ENCODE measurements at places on chromosomes 1 and 21. TPM values are rescaled to one million over a fixed set of nuclear protein-coding genes. Genes with fewer than 3 reads are reported as not detected.

The CCDC185 gene
- total RNA-seq, result not detected

The PLA2G2D gene
- total RNA-seq, result not detected

The LCE3D gene
- not detected for total RNA-seq

The EXTL1 gene
- 0.52 TPM for total RNA-seq

The KCNJ6 gene
- under 0.01 TPM for total RNA-seq

The WNT3A gene
- not detected for total RNA-seq

The RASSF5 gene
- 1.6 TPM for total RNA-seq

The OR10R2 gene
- not detected for total RNA-seq
